ENCODE measurements at places on chromosomes 11 and 22. TPM values are rescaled to one million over a fixed set of nuclear protein-coding genes. Genes with fewer than 3 reads are reported as not detected.

Gene NECTIN1
- total RNA-seq: 11.2 TPM

Gene TECTA
- total RNA-seq: 0.84 TPM

Gene NTM
- 2.9 TPM for total RNA-seq

Gene TXN2
- 52.0 TPM for total RNA-seq

DNA sequence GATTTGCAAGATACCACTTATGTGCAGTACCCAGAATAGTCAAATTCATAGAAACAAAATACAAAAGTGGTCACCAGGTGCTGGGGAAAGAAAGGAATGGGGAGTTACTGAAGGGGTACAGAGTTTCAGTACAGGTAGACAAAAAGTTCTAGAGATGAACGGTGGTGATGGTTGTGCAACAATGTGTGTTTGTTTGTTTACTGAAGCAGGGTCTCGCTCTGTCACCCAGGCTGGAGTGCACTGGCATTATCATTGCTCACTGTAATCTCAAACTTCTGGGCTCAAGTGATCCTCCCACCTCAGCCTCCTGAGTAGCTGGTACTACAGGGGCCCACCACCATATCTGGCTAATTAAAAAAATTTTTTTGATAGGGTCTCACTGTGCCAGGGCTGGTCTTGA is 12.1 kb downstream of the UBE2L6 start:
- DNase-seq: no peak

DNA sequence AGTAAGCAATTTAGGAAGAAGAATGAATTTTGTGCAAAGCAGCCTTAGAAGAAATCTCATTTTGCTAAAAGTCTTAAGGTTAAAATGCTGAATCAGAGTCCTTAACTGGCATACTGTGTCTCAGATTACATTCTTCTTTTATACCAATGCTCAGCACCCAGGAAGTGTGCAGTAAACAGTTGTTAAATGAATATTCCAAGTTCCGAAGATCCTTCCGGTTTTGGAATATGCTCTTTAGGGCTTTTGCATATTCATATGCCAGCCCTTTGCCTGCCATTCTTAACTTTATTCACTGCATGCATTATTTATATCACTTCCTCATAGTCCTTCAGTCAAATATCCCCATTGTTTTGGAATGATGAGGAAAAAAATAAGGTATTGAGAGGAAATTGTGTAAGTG is 242.0 kb downstream of the DDX10 start:
- no peak for DNase-seq

DNA sequence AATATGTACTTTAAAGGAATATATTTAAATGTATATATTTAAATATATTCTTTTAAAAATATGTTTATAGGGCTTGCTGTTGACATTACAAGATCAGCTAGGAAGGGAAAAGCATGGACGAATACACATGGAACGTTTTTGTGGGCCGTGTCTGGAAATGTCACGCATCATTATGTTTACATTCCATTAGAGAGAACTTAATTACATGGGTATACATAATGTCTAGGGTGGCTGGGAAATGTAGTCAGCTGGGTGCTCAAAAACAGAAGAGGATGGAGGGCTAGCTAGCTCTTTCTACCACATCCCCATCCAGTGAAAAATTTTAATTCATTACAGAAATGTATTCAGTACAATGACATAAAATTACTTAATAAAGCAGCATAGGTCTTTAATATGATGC is 371.2 kb downstream of the DYNC2H1 start:
- no peak for DNase-seq

- no peak for DNase-seq
These were observed 33.4 kb downstream of the MN1 start for GRCh38 chr22:27768027-27768653.

DNA sequence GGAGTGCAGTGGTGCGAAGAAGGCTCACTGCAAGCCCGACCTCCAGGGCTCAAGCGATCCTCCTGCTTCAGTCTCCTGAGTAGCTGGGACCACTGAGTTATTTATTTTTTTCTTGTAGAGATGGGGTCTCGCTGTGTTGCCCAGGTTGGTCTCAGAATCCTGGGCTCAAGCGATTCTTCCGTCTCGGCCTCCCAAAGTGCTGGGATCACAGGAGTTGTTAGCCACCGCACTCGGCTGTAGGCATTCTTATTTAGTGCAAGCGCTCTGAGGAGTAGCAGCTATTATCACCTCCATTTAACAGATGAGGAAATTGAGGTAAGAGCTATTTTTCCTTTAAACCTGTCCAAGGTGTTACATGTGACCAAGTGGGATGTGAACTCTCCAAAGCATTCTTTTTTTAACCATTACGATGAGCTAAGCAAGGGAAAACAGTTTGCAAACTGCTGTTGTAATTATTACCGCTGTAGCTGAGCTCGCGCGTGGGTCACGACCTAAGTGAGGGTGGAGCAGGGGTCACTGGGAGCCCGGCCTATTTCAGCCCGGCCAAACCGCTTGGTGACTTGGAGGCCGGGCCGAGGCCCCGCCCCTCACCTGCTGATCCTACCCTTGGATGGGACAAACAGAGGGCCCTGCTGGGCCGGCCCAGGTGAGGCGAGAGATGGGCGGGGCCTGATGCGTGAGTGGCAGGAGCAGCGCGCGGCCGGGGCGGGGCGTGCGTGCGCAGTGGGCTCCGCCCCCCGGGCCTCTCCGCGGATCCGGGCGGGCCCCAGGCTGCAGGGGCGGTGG is 449 bp upstream of the KREMEN1 start:
- peak; percentile 93 for DNase-seq

DNA sequence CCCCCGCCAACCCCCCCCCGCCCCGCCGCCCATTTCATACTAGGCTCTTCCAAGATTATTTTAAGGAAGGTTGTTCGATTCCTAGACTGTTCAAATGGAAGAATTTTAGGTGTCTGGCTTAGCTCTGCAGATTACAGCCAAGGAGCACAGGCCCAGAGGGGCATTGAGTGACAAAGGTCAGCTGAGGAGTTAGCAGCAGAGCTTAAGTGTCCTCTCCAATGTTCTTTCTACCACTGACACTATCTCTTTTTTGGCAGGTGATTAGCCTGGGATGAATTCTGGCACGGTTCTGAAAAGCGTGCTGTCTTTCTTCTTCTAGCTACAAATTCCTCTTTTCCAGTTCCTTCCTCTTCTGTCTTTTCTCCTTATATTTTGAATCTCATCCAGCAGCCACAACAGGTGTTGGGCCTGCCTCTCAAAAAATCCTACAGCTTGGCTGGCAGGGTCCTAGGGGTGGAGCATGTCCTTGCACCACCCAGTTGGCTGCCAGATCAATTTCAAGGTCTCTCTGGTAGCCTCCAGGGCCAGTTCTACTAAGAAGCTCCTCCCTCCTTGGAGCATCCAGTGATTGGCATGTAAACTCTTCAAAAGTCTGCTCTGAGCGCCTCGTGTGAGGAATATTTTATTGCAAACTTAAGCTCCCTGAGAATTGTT is 23.0 kb downstream of the KCNE3 start:
- no peak for DNase-seq
